ENCODE measurements at places on chromosomes 7 and 10.

DNA sequence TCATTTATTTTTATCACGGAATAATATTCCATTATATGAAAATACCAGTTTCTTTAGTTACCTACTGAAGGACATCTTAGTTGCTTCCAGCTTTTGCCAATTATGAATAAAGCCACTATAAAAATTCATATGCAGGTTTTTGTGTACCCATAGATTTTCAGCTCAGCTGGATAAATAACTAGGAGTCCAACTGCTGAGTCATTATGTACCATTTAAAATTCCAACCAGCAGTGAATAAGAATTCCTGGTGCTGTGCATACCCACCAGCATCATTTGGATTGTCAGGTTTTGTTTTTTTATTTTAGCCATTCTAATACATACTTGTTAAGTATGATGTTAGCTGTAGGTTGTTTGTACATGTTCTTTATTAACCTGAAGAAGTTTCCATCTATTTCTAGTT is 14.5 kb downstream of the FAM24B start:
- DNase-seq, result no peak

- DNase-seq, result no peak
Measured at GRCh38 chr10:66927971-66928770, 2.3 kb downstream of the LRRTM3 start.

GRCh38 chr10:116272440-116273283 is at the start of gene GFRA1:
Gene GFRA1, minus strand, starts transcription at chr10:116273206. Its CDS starts 1,177 bp downstream, at chr10:116272029.
- no peak for DNase-seq

- no peak for DNase-seq
Measured at GRCh38 chr10:96456296-96456840, 57.4 kb downstream of the TLL2 start.

DNA sequence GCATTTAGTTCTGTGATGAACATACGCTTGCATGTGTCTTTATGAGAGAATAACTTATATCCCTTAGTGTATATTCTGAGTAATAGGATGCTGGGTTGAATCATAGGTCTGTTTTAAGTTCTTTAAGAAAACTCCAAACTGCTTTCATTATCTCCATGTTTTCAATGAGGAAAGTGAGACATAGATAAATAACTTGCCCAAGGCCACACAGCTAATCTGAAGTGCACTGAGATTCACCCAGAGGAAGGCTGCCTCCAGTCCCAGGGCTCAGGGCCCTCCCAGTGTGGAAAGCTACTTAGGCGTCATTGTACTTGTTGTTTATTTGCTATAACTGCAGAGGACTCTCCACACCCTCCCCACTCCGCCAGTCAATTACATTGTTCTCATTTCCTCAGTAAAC is 126.7 kb downstream of the INHBA start:
- DNase-seq, result no peak

DNA sequence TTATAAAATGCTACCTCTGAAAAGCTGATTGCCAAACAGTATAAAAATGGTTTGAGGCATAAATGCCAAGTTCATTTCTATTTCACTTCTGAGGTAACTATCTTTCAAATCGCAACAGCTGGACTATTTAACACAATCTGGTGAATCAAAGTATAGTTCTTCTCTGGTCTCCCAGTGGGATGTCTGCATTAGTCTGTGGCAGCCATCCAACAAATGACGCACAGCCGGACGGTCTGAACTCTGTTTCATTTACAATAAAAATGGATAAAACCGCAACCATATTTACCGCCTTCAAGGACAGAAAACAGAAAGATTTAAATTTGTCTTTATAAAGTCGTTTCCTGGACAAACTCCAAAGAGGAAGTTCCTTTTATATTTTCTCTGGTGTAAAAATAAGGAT is 41.9 kb downstream of the ENO4 start:
- no peak for DNase-seq

DNA sequence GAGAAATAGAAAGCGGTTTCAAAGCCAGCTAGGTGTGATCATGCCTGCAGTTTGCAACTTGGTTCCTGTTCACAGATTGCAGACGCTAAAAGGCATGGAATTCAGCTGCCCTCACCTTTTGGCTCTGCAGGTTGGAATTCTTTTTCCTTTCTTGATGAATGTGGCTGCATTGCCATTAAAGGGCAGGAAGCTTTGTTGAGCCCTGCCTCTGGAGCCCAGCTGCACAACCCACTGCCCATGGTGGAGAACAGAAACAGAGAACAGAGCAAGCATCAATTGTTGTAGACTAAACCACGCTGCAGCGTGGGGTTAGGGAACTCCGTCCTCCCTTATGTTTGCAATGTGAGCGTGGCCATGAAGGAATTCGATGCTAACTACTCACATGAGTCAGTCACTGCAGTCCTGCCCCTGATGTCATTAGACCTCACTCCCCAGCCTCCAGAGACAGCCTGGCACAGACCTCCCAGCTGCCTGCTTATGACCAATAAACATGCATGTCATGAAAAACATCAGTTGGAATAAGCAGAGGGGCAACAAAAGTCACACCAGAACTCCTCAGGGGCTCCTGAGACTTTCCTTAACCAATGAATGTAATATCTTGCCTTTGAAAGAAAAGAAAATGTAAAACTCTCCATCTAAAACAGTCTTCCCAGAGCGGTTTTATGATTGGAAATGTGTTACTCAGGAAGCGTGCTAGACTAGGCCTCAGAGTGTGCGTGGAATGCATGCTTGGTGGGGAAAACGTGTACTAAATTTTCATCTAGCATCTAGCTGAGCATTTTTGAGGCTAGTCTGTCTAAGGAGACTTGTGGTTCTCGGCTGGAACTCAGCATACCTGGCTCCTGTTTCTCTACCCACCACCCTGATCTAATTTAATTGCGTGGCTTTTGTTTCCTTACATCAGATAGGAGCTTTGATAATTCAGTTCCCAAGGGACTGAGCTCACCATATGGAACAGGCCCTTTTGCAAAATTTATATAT is 232.2 kb downstream of the KIAA1217 start:
- DNase-seq, result no peak

- no peak for DNase-seq
Measured at GRCh38 chr10:16870331-16870730, 53.1 kb upstream of the RSU1 start.

DNA sequence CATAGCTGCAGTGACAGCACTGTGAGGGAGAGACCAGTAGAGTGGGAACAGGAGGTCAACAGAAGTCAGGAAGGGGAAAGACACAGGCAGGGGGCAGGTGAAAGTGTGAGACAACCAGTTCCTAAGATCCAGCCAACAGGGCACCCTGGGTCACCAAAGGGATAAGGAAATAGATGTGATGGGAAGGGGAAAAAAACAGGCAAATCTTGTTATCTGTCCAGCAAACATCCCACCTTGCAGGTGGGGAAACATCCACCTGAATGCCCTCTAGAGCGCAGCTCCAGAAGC is 42.5 kb downstream of the DPCD start:
- no peak for DNase-seq

DNA sequence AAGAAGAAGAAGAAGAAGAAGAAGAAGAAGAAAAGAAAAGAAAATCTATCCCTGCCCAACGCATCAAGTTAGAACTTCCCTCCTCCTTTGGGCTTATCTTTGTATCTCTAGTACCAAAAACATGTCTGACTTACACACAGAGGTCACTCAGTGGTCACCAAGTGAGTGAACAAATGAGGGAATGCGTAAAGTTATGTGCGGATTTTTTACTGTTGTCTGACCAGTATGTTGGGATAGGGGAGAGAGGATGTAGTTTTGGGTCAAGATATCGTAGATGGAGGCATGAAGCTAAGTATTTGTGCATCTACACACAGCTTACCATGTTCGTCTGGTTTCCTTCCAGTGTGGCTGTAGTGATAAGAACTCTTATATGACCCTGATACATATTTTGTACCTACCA is 99.9 kb downstream of the ITIH5 start:
- no peak for DNase-seq

DNA sequence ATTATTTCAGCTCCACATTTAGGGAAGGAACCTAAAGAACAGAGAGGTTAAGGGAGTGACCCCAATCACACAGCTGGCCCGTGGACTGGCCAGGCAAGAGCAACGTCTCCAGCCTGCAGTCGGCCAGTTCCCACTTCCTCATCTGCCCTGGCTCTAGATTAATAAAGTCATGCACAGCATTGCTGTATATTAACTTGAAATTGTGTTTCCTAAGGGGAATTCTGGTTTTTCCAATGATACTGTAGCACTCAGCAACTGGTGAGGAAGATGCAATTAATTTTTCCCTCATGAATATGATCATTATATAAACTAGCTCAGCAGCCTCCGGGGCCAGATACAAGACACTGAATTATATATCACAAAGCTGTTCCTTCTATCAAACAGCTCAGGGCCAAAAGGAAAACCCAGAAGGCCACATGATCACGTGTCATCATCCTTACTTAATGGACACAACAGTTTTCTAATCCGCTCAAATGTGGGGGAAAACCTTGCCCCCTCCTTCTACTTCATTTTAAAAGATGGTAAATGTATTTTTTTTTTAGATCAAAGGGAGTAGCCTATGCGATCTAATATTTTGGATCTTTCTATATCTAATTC is 295.3 kb upstream of the PRKCQ start:
- DNase-seq, result no peak

DNA sequence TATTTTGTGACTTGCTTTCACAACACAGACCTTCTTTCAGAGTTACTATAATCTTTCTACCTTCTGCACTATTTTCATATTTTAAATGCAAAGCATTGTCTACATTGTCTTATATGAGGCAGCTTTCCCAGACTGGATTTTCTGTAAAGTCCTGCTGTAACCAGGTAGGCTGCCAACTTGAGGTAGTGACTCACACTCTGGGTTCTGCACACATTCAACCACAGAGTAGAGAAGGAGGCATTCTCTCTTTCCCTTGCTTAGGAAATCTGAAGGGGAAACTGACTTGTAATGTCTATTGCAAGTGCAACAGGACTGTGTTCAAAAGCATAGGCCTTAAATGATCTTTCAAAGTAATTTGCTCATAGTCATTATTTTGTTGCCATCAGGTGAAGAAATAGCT is 461.4 kb downstream of the GRM8 start:
- no peak for DNase-seq

GRCh38 chr10:107164992-107165391 is 486 bp upstream of the SORCS1 start:
- DNase-seq, result no peak

GRCh38 chr7:113652501-113652900 is 266.3 kb downstream of the PPP1R3A start:
- DNase-seq, result no peak

All from central memory CD8-positive, alpha-beta T cell (primary cell).